ENCODE measurements at places on chromosomes 1 and 21. TPM values are rescaled to one million over a fixed set of nuclear protein-coding genes. Genes with fewer than 3 reads are reported as not detected.

DNA sequence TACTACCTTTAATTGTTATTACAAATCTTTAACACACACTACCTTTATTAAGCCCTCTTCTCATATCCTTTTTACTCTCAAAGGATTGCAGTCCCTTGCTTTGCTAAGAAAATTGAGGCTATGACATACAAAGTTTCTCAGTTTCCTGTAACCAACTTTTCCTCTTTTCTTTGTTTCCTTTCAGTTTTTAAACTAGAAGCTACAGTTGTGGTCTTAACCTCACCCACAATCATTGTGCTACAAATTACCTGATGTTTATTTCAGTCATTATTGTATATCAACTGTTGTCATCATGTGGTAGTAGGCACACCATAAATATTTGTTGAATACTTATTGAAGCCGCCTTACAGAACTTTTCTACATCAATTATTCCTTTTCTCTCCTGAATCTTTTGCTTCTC lies 51.8 kb downstream of the SLAMF6 start:
- H3K4me3 ChIP-seq: no peak overlapping the region
- no peaks in the 10 kb centered on the region for H3K4me1 ChIP-seq
- no peak for DNase-seq
- H3K36me3 ChIP-seq: no peaks in the 10 kb centered on the region

DNA sequence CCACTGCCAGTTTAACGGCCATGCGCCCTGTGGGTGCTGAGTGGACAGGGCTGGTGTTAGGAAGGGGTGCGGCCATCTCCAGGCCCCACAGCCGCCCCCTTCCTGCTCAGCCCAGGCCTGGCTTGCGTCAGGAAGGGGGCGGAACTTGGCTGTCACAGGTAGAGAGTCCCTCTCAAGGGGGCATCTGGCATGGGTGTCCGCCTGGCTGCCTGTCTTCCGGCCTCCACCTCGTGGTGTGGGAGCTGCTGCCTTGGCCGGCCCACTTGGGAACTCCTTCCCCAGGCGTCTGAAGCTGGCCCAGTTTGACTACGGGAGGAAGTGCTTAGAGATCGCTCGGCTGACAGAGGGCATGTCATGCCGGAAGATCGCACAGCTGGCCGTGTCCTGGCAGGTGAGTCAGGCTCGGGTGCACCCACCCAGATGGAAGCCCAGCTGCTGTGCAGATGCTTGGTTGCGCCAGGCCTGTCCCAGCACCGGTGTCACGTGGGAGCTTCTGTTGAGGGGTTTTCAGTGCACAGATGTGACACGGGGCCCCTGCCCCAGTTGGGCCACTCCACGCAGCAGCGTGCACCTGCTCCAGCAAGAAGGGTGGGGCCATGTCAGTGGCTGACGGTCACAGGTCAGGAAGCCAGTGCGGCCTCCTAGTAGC lies 9.1 kb upstream of the ATAD3B start:
- H3K27me3 ChIP-seq: no peaks in the 10 kb centered on the region
- H3K27ac ChIP-seq: no peak overlapping the region
- no peaks in the 10 kb centered on the region for H3K4me1 ChIP-seq
- no peaks in the 10 kb centered on the region for H3K36me3 ChIP-seq
- no peak overlapping the region for H3K4me3 ChIP-seq

GRCh38 chr21:38533887-38534286 lies 35.6 kb upstream of the ERG start:
- no peaks in the 10 kb centered on the region for H3K36me3 ChIP-seq
- peaks cover 13% of the 10 kb centered on the region for H3K4me1 ChIP-seq
- H3K27ac ChIP-seq: no peak overlapping the region
- no peak for DNase-seq
- no peaks in the 10 kb centered on the region for H3K27me3 ChIP-seq

DNA sequence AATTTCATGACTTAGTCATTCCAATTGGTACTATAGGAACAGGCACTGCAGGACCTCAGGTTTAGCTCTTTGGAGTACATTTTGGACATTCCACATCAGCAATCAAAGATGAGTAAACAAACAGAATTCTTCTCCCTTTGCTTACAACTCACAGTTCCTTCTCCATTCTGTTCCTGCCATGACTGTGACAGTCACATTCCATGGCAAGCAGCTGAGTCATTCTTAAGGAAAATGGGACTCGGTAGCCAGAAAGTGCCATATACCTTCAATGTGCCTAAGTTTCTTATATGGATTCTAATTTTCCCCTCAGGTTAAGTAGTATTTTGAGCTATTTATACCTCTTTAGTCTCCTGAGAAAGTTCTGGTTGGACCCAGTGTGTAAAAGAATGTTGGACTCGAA lies 25.6 kb downstream of the CRCT1 start:
- DNase-seq: no peak
- no peak overlapping the region for H3K4me3 ChIP-seq

- H3K36me3 ChIP-seq: no peaks in the 10 kb centered on the region
- H3K4me3 ChIP-seq: no peak overlapping the region
- no peak overlapping the region for H3K27ac ChIP-seq
- H3K4me1 ChIP-seq: peaks cover 11% of the 10 kb centered on the region
- H3K27me3 ChIP-seq: no peaks in the 10 kb centered on the region
These were observed 356.5 kb upstream of the DUSP10 start for GRCh38 chr1:222098404-222098803.

DNA sequence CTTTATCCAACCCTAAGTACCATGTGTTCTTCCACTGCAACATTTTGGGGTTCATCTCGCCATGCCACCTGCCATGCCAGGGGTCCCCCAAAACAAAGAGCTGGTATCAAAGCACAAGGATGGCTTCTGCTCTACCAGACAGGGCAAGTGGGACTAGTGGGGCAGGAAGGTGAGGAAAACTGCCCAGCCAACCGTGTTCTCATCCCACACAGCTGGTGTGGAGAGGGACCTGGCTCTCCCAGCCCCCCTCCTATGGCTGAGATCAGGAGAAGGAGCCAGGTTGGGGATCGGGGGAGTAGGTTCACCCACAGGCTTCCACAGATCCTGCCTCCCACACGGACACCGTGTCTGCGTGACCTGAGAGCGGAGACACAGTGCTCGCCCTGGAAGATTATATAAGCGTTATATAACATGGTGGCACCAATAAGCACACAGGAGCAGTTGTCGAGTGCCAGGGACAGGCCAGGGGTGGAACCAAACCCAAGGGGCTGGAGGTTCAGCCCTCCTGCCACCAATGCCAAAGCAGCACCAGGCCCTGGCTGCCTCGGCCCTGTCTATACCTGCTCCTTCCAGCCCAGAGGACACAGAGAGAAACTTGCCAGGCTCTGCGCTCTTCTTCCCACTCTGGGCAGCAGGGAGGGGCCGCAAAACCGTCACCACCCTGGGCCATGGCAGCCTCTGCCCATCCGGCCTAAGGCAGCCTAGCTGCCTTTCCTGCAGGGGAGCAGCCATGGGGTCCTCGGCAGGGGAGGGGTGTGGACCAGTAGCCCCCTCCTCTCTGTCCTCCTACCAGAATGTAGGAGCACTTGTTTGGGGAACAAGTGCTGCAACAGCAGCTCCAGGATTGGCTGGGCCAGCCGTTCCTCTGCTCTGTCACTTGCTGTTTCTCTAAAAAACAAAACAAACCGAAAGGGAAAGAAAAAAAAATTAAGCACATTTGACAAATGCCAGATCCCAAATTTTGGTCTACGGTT lies 43.5 kb downstream of the CD34 start:
- peak overlapping the region; percentile 85 for H3K4me3 ChIP-seq
- peaks cover 7% of the 10 kb centered on the region for H3K27me3 ChIP-seq
- DNase-seq: no peak

HMCN1 gene
- total RNA-seq: 18.1 TPM

RGSL1 gene
- not detected for total RNA-seq

PEX19 gene
- total RNA-seq: 87.4 TPM

FAAH gene
- total RNA-seq: 16.2 TPM

DYRK3 gene
- 12.5 TPM for total RNA-seq

NEXN gene
- total RNA-seq: 1.2 TPM

Data from neural crest cell (in vitro differentiated cells).